ENCODE measurements at places on chromosomes 3 and 15.

GRCh38 chr3:71238355-71238757 lies 345.2 kb downstream of the FOXP1 start:
- no peak for DNase-seq

DNA sequence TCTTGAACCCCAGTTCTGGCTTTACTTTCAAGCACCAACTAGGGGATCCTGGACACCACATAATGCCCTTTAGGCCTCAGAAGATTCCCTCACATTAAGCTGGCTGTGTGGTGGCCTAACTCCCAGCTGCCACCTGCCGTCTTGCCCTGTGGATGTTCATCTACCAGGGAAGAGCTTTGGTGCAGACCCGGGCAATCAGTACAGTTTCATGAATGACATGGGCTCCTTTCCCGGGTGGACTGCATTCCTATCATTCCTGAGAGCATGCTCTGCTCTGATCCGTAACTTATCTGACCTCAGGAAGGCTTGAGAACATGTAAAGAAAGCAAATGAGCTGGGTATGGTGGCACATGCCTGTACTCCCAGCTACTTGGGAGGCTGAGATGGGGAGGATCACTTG lies 50.0 kb upstream of the GSK3B start:
- no peak for DNase-seq

DNA sequence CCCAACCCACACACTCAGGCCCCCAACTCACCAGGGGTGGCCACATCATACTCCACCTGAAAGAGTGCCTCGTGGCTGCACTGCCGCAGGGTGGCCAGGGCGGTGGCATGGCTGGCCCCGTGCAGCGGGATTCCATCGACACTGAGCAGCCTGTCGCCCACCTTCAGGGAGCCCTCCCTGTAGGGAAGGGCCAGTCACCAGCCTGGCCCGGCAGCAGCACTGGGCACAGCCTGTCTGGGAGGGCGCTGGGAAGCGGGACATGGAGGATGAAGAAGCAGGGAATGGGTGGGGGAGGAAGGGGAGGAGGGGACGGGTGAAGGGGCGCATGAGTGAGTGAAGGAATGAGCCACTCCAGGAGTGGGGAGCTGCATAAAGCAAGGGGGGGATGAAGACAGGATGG lies 18.5 kb downstream of the GRIP2 start:
- no peak for DNase-seq

DNA sequence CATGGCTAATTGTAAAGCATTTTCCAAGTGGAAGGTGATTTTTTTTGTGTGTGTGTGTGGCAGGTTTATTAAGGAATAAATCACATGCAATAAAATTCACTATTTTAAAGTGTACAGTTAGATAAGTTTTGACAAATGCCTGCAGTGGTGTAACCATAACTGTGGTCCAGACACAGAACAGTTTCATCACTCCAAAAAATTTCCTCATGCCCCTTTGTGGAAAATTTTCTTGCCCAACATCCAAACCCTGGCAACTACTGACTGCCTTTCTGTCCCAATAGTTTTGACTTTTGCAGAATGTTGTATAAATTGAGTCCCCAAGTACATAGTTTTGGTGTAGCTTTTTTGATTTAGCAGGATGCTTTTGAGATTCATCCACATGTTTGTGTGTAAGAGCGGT lies 135.1 kb upstream of the KLHL25 start:
- DNase-seq, result no peak

DNA sequence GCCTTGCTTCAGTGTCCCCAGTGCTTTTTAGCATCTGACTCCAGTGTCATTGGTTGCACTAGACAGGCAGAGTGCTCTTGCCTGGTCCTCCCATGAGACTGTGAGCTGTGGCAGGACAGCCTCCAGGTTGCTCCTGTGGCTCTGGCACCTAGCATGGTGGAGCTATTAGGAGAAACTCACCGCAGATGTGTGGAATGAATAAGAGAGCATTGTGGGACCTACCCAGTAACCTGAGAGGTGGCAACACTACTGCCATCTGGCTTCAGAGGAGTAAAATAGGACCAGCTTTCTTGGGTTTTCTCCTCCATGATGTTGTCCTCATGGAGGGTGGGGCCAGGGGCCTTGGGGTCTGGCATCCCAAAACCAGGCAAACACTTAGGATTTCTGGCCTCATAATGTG lies 183.6 kb downstream of the EPHB1 start:
- no peak for DNase-seq

- no peak for DNase-seq
Measured at GRCh38 chr15:63530752-63531299, 26.4 kb downstream of the USP3 start.

DNA sequence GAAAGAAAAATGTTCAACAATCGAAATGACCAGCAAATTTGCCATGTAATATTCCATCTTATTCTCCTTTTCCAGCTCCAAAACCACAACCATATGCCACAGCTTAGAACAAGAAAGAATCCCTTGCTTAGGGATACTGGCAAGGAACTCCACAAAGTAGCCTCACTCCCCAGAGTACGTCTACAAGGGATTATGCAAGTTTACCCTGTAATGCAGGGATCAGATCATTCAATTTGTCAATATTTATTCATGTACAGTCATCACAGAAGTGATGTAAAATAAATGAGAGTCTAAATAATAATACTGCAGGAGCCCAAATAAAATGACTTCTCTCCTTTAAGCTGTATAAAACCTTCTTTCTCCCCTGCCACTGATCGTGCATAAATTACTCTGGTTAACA lies 23.5 kb upstream of the MYO1E start:
- no peak for DNase-seq

GRCh38 chr3:28232659-28233058 lies 8.8 kb upstream of the CMC1 start:
- no peak for DNase-seq

- no peak for DNase-seq
Measured at GRCh38 chr15:26910715-26911114, 43.9 kb downstream of the GABRA5 start.

- no peak for DNase-seq
Measured at GRCh38 chr15:70845602-70846360, 8.2 kb downstream of the LARP6 start.

GRCh38 chr3:146223401-146224373 lies 27.2 kb downstream of the PLSCR4 start:
- DNase-seq, result no peak

GRCh38 chr3:141659821-141660613 lies 78.1 kb upstream of the RNF7 start:
- DNase-seq, result no peak

GRCh38 chr3:191136347-191136746 lies 62.7 kb upstream of the OSTN start:
- DNase-seq, result no peak

DNA sequence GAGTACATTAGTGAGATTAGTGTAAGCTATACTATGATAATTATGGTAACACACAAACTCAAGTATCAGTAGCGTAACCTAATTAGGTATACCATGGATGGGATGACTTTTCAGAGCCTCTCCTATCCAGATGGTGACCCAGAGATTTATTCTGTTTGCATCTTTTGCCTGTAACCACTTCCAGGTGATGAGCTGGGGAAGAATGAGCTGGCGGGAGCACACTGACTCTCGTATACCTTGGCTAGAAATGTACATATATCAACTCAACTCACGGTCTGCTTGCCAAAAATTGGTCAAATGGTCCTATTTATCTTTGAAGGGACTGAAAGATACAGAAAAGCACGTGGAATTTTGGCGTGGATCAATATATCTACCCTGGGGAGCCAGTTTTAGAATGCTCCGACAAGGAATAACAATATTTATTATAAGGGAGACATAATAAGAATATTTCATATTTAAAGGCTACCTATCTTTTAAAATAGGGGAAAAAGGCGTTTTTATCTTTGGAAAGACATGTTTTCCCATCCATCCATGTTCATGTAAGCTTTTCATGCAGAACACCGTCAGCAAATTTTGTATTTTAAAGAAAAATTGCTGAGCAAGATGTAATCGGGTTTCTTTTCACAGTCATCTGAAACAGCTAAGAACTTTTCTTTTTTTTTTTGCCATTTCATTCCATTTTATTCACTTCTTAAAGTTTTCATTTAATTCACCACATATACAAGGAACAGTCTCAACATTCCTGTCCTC lies 502.6 kb upstream of the CBLB start:
- DNase-seq, result no peak

DNA sequence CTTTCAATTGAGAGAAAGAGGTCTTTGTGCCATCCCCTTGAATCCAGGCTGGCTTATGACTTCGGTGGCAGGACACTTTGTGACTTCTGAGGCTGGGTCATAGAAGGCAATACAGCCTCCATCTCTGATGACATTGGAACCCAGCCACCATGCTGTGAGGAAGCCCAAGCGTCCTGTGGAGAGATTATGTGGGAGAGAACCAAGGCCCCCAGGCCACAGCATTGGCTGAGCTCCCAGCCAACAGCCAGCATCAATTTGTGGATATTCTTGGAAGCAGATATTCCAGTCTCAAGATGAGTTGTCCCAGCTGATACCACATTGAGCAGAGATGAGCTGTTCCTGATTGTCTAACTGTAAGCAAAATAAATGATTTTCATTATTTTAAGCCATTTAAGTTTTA lies 12.7 kb upstream of the XIRP1 start:
- DNase-seq, result no peak

DNA sequence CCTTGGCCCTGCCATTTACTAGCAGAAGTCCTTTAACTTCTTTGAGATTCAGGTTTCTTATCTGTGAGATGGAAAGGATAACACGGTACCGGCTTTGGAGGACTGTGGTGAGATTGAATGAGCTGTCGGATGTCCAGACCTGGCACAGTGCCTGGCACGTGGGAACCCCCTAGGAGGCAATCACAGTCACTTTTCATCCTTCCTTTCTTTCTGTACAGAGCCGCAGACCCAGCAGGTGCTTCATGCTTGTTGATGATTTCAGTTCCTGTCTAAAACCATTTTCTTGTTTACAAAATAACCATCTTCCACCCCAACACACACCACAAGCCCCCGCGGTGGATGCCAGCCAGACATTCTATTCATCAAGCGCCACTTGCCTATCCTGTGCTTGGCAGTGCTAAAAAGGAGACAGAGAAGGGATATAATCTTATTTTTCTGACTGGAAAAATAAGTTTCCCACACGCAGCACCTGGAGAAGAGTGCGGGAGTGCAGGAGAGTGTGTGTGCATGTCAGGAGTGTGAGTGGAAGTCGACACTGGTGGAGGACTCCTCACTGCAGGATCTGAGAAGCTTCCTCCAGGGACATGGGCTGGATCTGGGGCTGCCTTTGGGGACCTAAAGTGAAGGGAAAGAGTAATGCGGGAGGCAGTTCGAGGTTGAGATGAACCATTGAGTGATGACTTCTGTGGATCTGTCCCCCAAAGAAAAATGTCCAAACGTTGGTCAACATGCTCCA lies 85.7 kb downstream of the ST6GAL1 start:
- DNase-seq, result no peak

GRCh38 chr3:132189601-132190000 lies 127.6 kb upstream of the ACP3 start:
- DNase-seq, result no peak

DNA sequence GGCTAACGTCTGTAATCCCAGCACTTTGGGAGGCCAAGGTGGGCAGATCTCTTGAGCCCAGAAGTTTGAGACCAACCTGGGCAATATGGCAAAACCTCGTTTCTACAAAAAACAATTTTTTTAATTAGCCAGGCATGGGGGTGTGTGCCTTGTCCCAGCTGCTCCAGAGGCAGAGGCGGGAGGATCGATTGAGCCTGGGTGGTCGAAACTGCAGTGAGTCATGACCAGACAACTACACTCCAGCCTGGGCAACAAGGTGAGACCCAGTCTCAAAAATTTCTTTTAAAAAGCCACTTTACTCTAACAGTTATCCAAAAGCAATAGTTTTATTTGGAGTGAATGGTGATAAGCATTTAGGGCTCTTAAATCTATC lies 12.5 kb downstream of the TRIM59 start:
- no peak for DNase-seq

- no peak for DNase-seq
Measured at GRCh38 chr3:175121225-175121624, 262.1 kb downstream of the NAALADL2 start.

DNA sequence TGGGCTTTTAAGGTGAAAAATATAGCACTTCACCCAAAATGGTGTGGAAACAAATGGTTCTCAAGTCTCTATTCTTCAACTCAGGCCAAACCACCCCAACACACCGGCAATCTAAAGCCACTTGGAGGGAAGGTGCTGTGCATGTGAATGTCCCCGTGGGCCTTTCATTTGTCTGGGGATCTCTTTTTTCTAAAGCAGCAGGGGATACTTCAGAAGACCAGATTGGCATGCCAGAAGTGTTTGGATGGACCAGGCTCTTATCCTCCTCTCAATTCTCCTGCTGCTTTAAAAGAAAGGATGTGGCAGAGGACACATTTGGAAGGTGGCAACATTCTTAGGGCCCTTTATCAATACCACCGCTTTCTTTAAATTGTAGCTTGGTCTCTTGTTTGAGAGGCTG lies 193.1 kb downstream of the MEIS2 start:
- DNase-seq, result no peak
